Stimulated activated CD4-positive, alpha-beta T cell treated with anti-CD3 and anti-CD28 coated beads, Interleukin-15, amount 100 ng/mL, for 48 hours (primary cell): ENCODE measurements at places on chromosomes 7 and 10.

DNA sequence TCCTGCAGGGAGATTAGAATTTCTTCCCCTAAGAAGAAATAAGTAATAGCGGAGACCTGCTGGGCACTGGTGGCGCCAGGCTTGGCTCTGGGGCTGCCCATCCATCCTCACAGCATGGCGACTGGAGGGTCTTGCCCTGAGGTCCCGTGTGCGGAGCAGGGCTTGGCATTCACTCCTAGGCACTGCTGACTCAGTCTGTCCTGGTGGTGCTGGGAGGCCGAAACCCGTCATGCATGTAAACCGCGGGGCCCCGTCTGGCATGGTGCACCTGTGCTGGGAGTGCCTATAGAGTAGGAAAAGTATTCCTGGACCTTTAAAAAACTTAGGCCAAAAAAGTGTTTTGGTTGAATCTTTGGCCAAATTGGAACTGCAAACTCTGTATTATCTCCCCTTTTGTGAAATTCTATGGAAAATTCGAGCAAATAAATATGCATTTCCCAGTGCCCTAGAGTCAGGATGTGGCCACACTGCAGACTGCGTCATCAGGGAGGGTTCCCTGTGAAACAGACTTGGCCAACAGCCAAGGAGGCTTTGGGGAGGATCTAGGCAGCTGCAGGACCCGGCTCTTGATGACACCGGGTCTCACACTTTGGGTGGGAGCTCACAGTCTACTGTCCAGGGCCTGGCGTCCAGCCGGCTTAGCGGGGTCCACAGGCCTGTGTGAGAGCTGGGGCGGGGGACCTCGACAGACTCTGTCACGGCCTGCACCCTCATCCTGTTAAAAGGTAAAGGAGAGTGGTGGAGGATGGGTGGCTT, 122.3 kb downstream of the VIPR2 start:
- no peak for DNase-seq

DNA sequence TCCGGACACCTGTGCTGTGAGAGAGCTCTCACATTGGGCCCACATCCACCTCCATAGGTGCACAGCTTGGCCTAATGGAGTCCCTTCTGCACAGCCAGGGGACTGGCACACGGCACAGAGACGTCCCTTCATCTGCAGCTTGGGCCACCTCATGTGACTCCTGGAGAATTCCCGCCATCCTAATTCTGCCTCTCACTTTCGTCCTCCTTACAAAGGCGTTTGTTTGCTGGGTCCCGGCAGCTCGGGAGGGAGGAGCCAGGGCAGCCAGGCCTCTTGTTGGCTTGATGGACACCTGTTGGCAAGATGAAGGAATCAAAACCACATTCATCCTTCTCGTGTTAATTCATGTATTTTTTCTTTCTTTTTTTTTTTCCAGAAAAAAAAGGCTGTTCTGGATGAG, 30.7 kb upstream of the TTYH3 start:
- DNase-seq, result no peak

DNA sequence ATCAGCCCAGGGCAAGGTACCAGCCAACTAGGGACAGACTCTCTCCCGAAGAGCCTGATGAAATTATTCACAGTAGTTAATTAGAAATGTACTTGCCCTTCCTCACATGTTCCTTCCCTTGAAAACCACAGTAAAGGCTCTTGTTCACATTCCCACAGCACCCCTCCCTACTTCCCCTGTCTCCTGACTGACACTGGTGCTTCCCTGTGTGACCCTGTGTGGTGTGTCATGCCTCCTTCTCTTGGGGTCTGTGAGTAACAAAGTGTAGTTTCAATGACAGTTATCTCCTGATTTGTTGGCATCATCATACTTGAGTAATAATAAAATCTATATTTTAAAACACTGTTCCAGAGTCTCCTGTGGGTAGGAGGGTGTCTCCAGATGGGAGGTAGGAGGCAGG, 209.7 kb downstream of the ABCA13 start:
- DNase-seq, result no peak

DNA sequence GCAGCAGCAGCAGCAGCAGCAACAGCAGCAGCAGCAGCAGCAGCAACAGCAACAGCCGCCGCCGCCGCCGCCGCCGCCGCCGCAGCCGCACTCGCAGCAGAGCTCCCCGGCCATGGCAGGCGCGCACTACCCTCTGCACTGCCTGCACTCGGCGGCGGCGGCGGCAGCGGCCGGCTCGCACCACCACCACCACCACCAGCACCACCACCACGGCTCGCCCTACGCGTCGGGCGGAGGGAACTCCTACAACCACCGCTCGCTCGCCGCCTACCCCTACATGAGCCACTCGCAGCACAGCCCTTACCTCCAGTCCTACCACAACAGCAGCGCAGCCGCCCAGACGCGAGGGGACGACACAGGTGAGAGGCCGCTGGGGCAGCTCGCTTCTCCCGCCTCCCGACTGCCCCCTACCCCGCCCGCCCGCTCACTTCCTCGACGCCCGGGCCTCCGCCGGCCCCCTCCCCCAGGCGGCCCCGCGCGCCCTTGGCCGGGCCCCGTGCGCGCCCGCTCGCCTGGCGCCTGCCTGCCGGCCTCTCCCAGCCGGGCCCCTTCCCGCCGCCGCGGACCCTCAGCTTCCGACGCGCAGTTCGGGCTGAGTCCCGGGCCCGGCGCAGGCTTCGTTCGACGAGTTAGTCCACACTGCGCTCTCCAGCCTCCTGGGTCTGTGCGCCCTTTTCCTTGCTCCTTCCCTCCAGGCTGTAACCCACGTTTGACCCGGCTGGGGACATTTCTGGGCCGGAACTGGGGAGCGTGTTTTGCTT, 882 bp downstream of the DLX6 start:
- no peak for DNase-seq

DNA sequence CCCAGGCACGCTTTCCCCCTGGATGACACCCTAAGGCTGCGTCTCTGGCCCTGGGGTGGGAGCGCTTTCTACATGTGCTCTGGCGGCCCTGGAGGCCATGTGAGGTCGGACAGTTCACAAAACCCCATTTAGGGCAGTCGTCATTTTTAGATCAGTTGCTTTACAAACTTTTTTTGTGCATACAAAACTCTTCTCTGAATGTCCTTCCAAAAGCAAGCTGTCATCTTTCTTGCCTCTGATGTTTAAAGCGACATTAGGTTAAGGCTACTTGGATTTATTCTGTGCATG, 5.9 kb downstream of the MAFK start:
- DNase-seq, result no peak

GRCh38 chr7:116176226-116176625, 34.1 kb upstream of the TES start:
- DNase-seq, result no peak

GRCh38 chr10:792083-792791, 102.8 kb upstream of the DIP2C start:
- no peak for DNase-seq

DNA sequence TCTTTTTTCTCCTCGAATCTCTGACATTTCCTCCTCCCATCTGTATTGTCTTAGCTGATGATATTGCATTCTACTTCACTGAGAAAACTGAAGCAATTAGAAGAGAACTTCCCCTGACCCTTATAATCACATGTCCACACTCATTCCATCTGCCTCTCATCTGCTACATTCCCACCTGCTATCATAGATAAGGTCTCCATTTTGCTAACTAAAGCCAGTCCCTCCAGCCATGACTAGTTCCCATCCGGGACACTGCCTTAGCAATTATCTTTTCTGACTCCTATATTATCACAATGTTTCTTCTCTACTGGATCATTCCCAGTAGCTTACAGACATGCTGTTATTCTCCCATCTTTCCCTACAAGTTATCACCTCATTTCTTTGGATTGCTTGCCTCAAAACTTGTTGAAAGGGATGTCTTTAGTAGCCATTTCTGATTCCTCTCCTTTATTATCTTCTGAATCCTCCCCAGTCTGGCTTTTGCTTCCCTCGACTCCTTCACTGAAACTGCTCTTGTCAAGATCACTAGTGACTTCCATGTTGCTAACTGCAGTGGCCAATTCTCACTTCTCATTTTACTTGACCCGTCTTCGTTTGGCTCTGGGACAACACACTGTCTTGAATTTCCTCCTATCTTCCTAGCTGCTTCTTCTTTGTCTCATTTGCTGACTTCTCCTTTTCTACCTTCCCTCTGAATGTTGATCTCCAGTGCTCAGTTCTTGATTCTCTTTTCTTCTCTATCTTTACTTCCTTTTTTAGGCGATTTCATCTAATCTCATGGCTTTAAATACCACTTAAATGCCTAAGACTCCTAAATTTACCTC, 35.9 kb downstream of the FZD1 start:
- no peak for DNase-seq

DNA sequence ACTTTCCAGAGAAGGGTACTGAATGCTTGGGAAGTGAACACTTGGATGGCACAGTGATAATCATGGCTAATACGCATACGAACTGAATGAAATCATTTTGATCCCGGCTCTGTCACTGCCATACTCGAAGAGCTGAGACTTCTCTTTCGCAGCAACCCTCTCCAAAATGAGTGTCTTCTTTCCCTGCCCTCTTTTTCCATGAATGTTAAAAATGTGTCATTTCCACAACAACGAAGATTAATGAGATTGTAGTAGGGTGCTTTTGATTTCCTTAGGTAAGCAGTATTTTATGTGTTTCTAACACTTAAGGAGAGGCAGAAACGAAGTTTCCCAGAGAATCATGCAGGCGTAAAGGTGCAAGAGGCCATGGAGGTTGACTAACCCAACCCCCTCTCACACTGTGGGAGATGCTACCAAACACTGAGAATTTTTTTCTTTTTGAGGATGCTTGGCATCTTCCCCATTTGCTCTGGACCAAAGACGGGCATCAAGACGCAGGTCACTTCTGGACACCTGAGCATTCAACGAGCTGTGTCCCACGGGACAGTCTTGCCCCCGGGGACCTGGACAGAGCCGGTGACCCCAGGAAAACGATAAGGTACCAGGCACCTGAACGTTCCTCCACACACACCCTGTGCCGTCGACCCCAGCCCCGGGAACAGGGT, 823 bp downstream of the COPG2 start:
- DNase-seq, result no peak

DNA sequence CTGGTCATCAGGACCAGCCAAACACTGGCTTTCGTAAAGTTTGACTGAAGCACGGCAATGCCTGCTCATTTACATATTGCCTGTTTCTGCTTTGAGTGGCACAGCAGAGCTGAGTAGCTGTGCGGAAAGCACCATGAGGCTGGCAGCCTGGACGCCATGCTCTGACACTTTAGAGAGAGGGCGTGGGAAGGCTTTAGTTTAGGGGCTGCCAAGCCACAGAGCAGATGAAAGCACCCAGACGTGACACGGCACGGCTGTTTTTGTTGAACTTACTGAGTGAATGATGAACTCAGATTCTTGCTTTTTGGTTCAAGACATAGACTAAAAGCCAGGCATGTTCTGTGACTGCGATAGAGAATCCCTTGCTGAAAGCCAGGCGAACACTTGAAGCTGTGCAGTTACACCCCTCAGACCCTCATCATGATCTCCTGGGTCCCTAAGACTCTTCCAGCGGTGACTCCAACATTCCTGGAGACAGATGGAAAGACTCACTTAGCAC, 182.1 kb downstream of the ZMYND11 start:
- DNase-seq, result no peak

DNA sequence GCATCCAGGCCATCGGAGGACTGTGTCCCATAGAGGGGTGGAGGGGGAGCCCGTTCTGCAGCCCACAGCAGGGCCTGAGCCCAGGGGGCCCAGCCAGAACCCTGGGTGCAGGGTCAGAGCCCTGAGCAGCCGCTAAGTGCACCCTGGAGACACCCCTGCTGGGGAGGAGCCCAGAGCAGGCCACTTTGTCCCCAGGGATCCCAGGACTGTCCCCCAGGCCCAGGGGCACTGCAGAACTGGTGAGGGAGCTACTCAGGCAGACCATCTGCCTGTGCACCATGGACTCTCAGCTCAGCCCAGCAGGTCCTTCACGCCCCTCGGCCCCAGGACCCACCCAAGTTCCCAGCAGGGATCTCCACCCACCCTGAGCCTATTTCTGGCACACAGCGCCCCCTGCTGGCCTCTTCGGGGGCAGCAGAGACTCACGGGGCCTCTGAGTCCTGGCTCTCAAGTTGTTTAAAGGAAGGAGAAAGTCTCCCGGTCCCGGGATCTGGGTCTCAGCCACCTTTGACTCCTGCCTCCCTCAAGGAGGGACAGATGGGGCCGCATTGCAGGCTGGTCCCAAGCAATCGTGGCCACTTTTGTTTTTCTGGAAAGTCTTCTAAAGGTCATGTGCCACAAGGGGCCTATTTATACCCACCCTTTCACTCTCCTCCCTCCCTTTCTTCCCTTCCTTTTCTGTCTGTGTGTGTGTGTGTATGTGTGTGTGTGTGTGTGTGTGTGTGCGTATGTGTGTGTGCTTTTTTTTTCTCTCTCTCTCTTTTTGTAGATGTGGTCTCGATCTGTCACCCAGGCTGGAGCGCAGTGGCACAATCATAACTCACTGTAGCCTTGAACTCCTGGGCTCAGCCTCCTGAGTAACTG, 90.3 kb downstream of the MYL10 start:
- peak; percentile 16 for DNase-seq

DNA sequence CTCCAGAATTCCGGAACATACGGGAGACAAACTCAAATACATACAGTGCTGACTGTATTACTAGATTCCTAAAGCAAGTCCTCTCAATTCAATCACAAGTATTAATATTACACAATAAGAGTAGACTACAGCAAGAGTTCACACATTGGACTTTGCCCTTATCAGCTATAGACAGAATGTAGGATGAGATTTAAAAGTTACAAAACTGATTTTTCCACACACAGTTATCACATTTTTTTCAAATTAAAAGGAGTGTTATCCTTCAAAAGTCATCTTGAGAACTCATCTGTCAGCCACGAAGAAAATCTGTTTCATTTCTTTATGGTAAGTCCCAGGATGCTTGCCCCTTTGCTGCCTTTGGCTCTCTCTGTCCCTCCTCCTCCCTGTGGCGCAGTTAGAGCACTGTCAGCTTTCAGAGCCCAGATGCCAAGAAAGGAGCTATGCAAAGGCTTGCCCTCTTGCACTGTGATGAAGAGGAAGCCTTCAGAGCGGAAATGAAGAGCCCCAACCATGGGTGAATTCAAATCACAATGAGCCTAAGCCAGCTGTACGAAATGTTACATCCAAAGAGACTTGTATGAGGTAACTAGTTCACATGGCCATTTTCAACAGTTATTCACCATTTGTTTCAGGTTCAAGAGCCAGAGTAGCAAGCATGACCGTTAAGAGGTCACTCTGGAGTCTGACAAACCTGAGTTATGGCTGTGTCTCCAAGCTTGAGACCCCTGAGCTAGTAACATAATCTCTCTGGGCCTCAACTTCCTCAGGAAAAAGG, 10.7 kb downstream of the NCOA4 start:
- DNase-seq, result no peak

DNA sequence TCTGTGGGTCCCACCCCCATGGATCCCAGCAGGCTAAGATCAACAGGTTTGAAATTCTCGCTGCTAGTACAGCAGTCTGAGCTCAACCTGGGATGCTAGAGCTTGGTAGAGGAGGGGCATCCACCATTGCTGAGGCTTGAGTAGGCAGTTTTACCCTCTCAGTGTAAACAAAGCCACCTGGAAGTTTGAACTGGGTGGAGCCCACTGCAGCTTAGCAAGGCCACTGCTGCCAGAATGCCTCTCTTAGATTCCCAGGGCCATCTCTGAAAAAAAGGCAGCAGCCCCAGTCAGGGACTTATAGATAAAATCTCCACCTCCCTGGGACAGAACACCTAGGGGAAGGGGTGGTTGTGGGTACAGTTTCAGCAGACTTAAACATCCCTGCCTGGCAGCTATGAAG, 190.0 kb upstream of the CACNA2D1 start:
- no peak for DNase-seq

GRCh38 chr10:133257489-133258065, 19.1 kb downstream of the ADAM8 start:
- no peak for DNase-seq
